ENCODE measurements at places on chromosomes 12 and 14.
A peak's percentile ranks its signal among the peaks of the same experiment; 100 is the strongest.

DNA sequence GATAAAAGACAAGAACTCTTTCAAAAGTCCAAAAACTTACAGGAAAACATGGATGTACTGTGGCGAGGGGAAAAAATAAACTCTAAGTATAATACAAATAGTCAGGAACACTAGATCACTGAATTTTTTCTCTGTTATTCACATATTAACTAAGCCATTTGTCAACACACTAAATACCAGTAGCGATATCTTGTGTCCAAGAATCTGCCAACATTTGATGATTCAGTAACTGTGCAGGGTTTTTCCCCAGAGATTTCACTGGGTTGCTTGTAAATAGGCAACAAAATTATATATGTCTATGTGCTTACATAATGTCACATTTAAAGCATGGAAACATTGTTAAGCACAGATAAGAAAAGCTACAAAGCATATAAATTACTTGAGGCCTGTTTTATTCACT is 205.9 kb downstream of the KIF21A start:
- DNase-seq = no peak

DNA sequence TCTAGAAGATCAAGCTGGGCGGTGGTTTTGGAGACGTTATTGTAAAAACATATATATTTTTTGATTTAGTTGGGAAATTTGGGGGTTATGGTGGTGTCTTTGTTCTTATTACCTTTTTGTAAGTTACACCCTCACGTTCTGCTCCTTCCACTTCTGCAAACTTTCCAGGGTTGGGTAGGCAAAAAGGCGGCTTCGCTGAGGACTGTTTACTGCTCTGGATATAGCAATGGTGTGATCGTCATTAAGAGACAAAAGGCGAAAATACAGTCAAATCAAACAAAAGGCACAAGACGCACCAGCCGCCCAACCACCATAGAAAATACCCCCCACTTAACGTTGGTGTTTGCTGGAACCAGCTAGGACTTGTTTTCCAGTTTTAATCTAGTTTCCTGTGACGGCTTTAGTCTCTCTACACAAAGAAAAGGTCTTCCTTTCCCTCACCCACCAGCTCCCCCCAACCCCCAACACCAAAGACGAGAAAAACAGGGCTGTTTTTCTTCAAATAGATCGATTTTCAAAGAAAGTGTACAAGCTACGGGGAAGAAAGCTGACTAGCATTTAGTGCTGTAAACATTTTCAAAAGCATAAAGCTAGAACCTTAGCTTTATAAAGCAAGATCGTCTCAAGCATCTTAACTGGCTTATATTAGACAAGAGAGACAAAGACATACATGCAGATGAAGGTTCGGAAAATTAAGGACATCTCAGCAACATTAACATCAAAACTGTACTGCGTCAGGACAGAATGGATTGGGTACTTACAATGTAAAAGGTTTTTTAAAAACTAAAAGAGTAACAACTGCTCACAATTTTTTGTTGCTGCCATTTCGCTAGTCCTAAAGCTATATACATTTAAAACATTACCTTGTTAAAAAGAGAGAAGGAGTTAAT is 2.0 kb upstream of the SETD1B start:
- DNase-seq = peak; percentile 62

- peak; percentile 19 for DNase-seq
Measured at GRCh38 chr14:60989599-60989998, 8.6 kb downstream of the SLC38A6 start.

DNA sequence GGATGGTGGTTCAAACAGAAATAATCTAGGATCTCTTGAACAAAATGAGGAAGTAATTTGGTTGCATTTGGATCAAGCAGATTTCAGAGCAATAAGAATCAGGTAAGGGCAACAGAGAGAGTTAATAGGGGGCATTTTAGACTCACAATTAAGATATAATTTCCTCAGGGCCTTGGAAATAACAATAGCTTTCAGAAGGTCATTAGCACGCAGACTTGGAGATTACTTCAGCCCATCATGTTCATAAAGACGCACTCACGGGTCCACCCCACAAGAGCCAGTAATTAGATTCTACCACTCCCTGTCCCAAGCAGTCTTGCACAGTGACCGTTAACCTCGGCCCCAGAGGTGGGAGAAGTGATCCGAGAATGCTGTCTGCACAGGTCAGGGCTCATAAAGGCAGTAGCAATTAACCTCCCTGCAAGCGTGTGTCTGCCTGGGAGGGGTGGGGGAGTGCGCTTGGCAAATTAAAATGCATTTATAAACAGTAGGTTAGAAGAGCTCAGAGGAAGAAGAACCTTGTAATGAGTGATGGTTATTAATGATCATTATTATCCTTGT is 125.7 kb upstream of the CCDC196 start:
- DNase-seq = peak; percentile 16

DNA sequence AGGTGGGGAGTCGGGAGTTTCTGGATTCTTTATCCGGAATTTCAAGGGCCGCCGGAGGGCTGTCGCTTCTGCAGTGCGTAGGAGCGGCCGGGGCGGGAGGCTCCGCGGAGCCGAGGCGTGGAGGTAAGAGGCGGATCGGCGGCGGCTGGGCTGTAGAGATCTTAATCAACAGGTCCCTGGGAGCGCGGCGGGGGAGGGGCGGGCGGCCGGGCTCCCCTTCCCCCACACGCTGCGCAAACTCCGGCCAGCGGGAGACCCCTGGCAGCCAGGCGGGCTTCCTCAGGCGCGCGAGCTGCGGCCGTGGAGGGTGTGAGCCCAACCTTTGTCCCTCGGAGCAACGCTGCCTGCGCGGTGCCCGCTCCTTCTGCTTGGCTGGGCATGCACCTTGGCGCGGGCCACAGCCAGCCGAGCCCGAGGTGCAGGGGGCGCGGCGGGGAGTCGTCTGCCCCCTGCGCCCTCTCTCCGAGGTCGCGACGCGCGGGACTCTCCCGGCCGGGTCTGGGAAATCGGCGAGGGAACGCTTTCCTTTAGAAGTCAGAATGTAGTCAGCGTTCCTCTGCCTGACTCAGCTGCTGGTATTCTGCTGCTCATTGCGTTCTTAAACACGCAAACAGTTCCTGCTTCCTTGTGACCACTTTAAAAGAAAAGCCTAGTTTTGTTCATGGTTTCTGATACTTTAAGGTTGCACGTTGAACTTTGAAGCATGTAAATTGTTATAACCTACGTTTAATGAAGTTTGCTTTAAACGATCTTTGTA is at the start of gene PALS1:
TSS of gene PALS1 (plus strand) at position 25 of the 757 bp plus-strand sequence. CDS start 37,736 bp downstream, outside the sequence.
- DNase-seq = peak; percentile 78

DNA sequence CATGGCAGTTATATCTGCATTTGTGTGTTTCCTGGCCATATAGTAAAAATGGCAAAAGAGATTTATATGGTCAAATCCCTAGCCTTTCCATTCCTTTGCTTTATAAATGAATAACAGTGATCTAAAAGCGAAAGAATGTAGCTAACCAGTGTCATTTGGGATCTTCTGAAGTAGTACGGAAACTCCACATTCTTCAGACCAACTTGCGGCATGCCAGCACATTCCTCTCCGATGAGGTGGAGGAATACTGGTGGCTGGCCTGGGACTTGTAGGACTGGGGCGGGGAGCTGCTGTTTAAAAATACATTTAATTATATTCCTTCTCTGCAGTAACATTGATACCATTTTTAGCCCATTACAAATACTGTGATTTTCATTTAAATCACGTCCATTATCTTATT is 85.3 kb downstream of the SAMD4A start:
- DNase-seq = no peak
